ENCODE measurements at places on chromosomes 2 and 18.

GRCh38 chr2:42510191-42510590, 16.4 kb upstream of the KCNG3 start:
- peaks cover 3% of the 10 kb centered on the region for H3K4me1 ChIP-seq
- no peak for DNase-seq
- no peaks in the 10 kb centered on the region for H3K36me3 ChIP-seq
- no peaks in the 10 kb centered on the region for H3K27me3 ChIP-seq
- H3K27ac ChIP-seq, result no peak overlapping the region
- H3K4me3 ChIP-seq, result no peak overlapping the region

DNA sequence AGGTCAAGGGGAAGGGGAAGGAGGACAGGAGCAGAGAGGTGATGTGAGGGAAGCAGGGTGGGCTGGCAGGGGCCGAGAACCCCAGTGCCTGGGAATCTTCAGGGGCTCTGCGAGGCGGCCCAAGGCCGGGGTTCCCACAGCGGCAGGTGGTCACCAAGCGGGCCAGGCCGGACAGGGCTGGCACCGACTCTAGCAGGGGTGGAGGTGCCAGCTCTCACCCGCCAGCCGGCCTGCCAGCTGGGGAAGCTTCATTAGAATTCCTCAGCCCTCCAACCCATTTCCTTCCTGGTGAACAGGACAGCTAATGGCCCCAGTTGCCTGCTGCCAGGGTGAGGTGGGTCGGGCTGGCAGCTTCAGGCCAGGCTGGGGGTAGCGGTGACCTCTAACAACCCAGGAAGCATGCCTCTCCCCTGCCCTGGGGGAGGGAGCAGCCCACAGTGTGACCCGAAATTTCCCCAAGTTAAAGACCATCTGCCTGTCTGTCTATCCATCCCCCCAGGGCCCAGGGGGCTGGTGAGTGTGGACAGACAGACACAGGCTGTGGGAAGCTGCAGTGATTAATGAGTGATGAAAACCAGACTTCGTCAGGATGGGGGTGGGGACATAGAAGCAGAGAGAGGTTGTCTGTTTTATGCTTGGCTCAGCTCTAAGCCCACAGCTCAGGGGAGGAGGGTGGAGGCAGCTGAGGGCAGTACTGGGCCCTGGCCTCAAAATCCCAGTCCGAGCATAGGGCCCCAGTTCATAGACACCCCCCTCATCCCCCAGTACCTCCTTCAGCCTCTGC, 144.1 kb downstream of the ZFP36L2 start:
- no peaks in the 10 kb centered on the region for H3K4me1 ChIP-seq
- H3K27me3 ChIP-seq, result no peaks in the 10 kb centered on the region
- no peak for DNase-seq
- no peaks in the 10 kb centered on the region for H3K36me3 ChIP-seq
- no peak overlapping the region for H3K27ac ChIP-seq

DNA sequence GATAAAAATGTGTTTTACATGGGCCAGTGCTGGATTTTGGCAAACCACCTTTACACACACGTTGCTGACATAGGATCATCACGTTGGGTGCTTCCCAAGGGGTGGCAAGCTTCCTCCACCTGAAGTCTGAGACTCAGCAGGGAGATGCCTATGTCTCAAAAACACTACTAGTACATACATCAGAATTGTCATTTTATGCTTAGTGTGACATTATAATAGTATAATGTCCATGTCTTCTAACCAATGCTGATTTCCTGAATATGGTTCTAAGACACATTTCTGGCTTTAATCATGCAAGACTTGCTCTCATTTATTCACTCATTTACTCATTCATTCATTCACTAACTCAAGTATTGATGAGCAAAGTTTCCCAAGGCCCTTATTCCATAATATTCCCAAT, 322.3 kb downstream of the LNPK start:
- no peak overlapping the region for H3K4me3 ChIP-seq
- H3K27ac ChIP-seq, result peak overlapping the region; percentile 31

GRCh38 chr18:69755041-69755440, 192.6 kb downstream of the CD226 start:
- no peak for DNase-seq
- no peaks in the 10 kb centered on the region for H3K4me1 ChIP-seq
- H3K4me3 ChIP-seq, result no peak overlapping the region
- no peak overlapping the region for H3K27ac ChIP-seq
- H3K36me3 ChIP-seq, result no peaks in the 10 kb centered on the region

DNA sequence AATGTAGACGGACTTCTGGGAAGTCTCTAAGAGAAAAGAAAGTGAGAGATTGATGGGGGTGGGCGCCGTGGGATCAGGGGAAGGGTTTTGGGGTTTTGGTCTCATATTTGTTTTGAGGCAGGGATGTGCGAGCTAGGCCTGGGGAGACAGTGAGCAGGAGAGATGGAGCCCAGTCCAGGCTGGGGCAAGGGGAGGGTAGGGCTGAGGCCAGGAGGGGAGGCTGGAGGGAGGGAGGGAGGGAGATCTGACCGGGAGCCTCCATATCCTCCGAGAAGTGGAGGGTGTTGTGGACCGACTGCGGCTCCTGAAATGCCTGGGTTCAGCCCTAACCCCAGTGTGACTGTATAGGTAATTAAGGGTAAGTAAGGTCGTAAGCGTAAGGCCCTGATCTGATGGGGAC, 72.8 kb upstream of the ODC1 start:
- H3K27me3 ChIP-seq, result no peaks in the 10 kb centered on the region
- no peak overlapping the region for H3K4me3 ChIP-seq
- H3K36me3 ChIP-seq, result no peaks in the 10 kb centered on the region
- DNase-seq, result no peak

DNA sequence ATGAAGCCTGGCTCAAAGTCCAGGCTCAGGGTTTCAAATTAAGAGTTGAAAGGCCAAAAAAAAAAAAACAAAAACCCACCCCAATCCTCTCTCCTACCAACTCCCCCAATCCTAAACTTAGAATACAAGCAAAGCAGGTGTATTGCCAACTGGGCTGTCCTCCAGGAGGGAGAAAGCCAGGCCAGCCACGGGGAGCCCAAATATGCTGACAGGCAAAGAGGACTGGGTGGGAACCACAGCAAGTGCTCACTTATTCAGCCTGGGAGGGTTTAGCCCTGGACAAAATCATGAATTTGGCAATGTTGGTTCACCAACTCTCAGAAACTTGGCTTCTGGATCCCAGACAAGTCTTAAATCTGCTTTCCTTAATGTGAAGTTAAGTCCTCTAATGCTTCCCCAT, 36.5 kb downstream of the GKN2 start:
- no peak for DNase-seq
- no peak overlapping the region for H3K27ac ChIP-seq
- H3K27me3 ChIP-seq, result no peaks in the 10 kb centered on the region

GRCh38 chr2:71671203-71671854, 218.0 kb downstream of the DYSF start:
- no peaks in the 10 kb centered on the region for H3K27me3 ChIP-seq
- DNase-seq, result no peak
- no peak overlapping the region for H3K4me3 ChIP-seq
- no peak overlapping the region for H3K27ac ChIP-seq

DNA sequence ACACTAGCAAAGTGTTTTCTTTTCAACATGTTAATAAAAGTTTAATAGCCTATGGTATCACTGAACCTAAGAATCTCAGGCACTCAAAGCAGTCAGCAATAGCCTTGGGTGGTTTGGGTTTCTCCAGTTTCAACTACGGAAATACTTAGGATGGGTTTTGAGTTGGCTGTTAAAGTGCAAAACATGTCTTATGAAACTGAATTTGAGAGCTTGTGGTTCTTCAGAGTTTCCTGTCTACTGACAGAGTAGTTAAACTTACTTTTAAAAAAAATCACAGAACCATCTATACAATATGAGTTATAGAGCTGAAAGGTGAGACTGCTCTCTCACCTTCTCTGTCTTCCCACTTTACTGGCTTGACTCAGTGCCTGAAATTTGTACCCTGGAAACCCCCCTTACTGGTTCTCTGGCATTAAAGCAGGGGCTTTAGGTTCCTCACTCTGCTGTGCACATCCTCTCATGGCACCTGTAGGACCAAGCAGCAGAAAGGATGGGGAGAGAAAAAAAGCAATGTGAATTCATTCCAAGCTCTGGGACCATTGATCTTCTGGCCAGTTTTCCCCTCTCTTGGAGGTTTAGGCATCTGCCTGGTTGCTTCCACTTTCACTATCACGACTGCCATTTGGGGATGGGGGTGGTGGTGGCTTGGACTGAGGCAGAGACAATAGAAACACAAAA, 18.1 kb downstream of the CCDC141 start:
- peak; percentile 95 for DNase-seq
- peaks cover 22% of the 10 kb centered on the region for H3K4me1 ChIP-seq
- H3K4me3 ChIP-seq, result peak overlapping the region; percentile 60
- H3K27me3 ChIP-seq, result no peaks in the 10 kb centered on the region
- H3K36me3 ChIP-seq, result no peaks in the 10 kb centered on the region
- peak overlapping the region; percentile 83 for H3K27ac ChIP-seq

GRCh38 chr2:41873102-41874031, 174.5 kb upstream of the PKDCC start:
- H3K27me3 ChIP-seq, result no peaks in the 10 kb centered on the region
- no peaks in the 10 kb centered on the region for H3K36me3 ChIP-seq
- DNase-seq, result no peak

GRCh38 chr18:48541026-48541746, 2.4 kb downstream of the CTIF start:
- H3K27ac ChIP-seq, result peak overlapping the region; percentile 31
- H3K4me3 ChIP-seq, result peak overlapping the region; percentile 90
- no peaks in the 10 kb centered on the region for H3K36me3 ChIP-seq
- H3K27me3 ChIP-seq, result no peaks in the 10 kb centered on the region

GRCh38 chr2:54510916-54511315, 54.8 kb downstream of the SPTBN1 start:
- no peaks in the 10 kb centered on the region for H3K36me3 ChIP-seq
- no peaks in the 10 kb centered on the region for H3K27me3 ChIP-seq
- H3K4me1 ChIP-seq, result no peaks in the 10 kb centered on the region
- no peak overlapping the region for H3K4me3 ChIP-seq
- no peak overlapping the region for H3K27ac ChIP-seq

- no peak for DNase-seq
- no peak overlapping the region for H3K27ac ChIP-seq
- H3K36me3 ChIP-seq, result no peaks in the 10 kb centered on the region
- H3K4me3 ChIP-seq, result no peak overlapping the region
- H3K27me3 ChIP-seq, result no peaks in the 10 kb centered on the region
- no peaks in the 10 kb centered on the region for H3K4me1 ChIP-seq
Observed at GRCh38 chr2:27728081-27728858, 43.2 kb upstream of the MRPL33 start.

- H3K27ac ChIP-seq, result no peak overlapping the region
- no peaks in the 10 kb centered on the region for H3K27me3 ChIP-seq
- no peak overlapping the region for H3K4me3 ChIP-seq
- no peaks in the 10 kb centered on the region for H3K4me1 ChIP-seq
- DNase-seq, result no peak
Observed at GRCh38 chr2:184527058-184527457, 71.3 kb upstream of the ZNF804A start.

DNA sequence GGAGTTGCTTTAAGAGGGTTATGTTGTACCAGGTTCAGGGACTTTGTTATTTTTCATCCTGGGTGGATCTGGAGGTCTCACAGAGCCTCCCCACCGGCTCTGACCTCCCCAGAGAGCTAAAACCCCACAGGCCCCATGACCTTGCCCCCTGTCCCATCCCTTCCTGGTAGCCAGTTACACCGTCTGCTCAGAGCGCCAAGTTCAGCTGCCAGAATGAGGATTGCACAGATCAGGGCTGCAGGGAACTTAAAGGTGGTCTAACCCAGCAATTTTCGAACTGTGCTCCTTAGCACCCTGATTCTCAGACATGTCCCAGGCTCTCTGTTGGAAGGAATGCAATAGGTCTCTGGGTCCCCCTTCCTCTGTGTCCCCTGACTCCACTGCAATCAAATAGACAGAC, 32.1 kb downstream of the ATOH8 start:
- no peak overlapping the region for H3K4me3 ChIP-seq
- H3K4me1 ChIP-seq, result no peaks in the 10 kb centered on the region
- no peaks in the 10 kb centered on the region for H3K27me3 ChIP-seq
- no peak overlapping the region for H3K27ac ChIP-seq
- no peaks in the 10 kb centered on the region for H3K36me3 ChIP-seq

- no peaks in the 10 kb centered on the region for H3K27me3 ChIP-seq
- no peak overlapping the region for H3K4me3 ChIP-seq
- H3K36me3 ChIP-seq, result no peaks in the 10 kb centered on the region
- no peak for DNase-seq
- H3K27ac ChIP-seq, result no peak overlapping the region
- H3K4me1 ChIP-seq, result no peaks in the 10 kb centered on the region
Observed at GRCh38 chr18:59048378-59048777, 91.3 kb upstream of the SEC11C start.

- H3K4me1 ChIP-seq, result peaks cover 48% of the 10 kb centered on the region
- no peak overlapping the region for H3K27ac ChIP-seq
- DNase-seq, result no peak
- H3K36me3 ChIP-seq, result no peaks in the 10 kb centered on the region
Observed at GRCh38 chr2:201249889-201250288, 10.4 kb upstream of the CASP8 start.

GRCh38 chr2:51718881-51719280, 686.9 kb upstream of the NRXN1 start:
- H3K36me3 ChIP-seq, result no peaks in the 10 kb centered on the region
- H3K4me3 ChIP-seq, result no peak overlapping the region
- no peak for DNase-seq
- H3K4me1 ChIP-seq, result no peaks in the 10 kb centered on the region
- no peak overlapping the region for H3K27ac ChIP-seq

- H3K27me3 ChIP-seq, result no peaks in the 10 kb centered on the region
- no peak for DNase-seq
- no peaks in the 10 kb centered on the region for H3K36me3 ChIP-seq
- no peak overlapping the region for H3K27ac ChIP-seq
- no peaks in the 10 kb centered on the region for H3K4me1 ChIP-seq
- H3K4me3 ChIP-seq, result no peak overlapping the region
Observed at GRCh38 chr2:196601430-196602306, 37.8 kb upstream of the CCDC150 start.

DNA sequence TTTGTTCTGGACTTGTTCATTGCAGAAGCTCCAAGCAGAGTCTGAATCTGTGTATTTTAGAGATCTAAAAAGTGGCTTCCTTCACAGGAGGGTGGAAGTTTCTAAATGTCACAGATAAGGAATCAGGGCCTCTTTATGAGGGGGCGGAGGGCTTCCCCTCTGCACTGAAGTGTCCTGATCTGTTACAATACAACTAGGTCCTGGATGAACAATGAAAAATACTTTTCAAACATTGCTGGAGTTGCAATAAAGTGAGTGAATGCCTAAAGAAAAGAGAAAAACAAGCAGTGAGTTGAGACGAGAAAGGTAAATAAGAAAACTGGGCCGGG, 179.3 kb upstream of the HDAC4 start:
- H3K4me1 ChIP-seq, result no peaks in the 10 kb centered on the region
- H3K36me3 ChIP-seq, result no peaks in the 10 kb centered on the region
- H3K4me3 ChIP-seq, result no peak overlapping the region
- H3K27ac ChIP-seq, result no peak overlapping the region

- H3K4me1 ChIP-seq, result peaks cover 5% of the 10 kb centered on the region
- no peak overlapping the region for H3K4me3 ChIP-seq
- H3K36me3 ChIP-seq, result 0 out of 2 replicates have a peak, but pooled peaks cover 2% of the 10 kb centered on the region
- H3K27me3 ChIP-seq, result no peaks in the 10 kb centered on the region
- no peak for DNase-seq
Observed at GRCh38 chr18:9520666-9521065, 45.4 kb downstream of the RALBP1 start.

GRCh38 chr2:176554101-176555048, 285.1 kb downstream of the MTX2 start:
- no peaks in the 10 kb centered on the region for H3K36me3 ChIP-seq
- no peaks in the 10 kb centered on the region for H3K27me3 ChIP-seq
- no peak overlapping the region for H3K27ac ChIP-seq
- DNase-seq, result peak; percentile 67
